ENCODE measurements at places on chromosomes 2 and 18.

DNA sequence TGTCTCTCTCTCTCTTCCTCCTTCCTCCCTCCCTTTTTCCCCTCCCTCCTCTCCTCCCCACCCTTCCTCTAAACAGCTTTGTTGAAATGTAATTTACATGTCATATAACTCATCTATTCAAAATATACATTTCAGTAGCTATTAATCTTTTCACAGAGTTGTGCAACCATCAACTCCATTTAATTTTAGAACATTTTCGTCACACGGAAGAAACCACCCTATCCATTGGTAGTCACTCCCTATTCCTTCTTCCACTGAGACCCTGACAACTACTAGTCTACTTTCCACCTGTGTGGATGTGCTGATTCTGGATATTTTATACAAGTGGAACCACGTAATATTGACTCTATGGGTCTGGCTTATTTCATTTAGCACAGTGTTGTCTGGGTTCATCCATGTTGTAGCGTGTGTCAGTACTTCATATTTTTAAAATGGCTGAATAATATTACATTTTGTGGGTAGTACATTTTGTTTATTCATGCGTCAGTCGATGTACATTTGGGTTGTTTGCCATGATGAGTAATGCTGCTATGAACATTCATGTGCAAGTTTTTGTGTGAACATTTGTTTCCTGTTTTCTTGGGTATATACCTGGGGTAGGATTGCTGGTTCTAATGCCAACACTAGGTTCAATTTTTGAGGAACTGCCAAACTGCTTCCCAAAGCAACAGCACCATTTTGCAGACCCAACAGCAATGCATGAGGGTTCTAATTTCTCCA, 100.1 kb upstream of the GCFC2 start:
- no peak for DNase-seq

DNA sequence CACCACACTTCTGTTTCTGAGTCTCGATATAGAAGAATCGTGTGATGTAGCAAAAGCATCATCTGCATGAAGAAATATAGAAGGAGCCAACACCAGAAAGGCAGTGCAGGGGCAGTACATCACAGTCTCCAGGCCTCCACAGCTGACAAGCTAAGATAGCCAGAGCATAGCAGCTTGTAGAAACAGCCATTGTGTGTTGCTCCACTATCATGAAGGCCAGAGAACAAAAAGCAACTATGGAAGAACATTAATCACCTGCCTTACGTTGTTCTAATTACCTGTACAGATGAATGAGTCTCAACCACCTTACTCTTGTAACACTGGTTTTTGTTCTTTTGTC, 129.0 kb downstream of the RND3 start:
- no peak for DNase-seq

GRCh38 chr18:49022311-49023161, 71.8 kb upstream of the SMAD7 start:
- DNase-seq, result no peak

- no peak for DNase-seq
These were observed 70.8 kb upstream of the SLC39A10 start for GRCh38 chr2:195586062-195586714.

DNA sequence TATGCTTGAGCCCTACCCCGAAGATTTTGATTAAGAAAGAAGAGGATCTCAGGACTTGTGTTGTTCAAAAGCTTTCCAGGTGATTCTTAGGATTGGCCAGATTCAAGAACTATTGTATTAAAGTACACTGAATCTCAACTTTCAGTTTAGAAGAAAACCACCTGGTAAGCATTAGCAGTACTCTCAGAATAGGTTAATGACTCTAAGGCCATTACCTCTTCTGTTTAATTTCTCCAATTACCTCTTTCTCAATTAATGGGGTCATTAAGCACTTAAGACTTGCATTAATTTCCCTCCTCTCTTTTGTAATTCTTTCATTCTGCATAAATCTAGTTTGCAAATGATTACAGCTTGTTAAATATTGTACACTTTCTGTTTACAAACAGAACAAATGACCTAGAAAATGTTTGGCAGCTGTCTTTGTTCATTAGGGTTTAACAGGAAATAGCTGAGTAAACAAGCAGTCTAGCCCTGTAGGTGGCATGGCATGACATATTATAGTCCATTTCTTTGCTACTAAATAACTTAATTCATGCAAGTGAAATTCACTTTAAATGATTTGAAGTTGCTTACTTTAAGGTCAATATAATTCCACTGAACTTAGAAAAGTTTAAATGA, 20.4 kb upstream of the TDRD15 start:
- no peak for DNase-seq

DNA sequence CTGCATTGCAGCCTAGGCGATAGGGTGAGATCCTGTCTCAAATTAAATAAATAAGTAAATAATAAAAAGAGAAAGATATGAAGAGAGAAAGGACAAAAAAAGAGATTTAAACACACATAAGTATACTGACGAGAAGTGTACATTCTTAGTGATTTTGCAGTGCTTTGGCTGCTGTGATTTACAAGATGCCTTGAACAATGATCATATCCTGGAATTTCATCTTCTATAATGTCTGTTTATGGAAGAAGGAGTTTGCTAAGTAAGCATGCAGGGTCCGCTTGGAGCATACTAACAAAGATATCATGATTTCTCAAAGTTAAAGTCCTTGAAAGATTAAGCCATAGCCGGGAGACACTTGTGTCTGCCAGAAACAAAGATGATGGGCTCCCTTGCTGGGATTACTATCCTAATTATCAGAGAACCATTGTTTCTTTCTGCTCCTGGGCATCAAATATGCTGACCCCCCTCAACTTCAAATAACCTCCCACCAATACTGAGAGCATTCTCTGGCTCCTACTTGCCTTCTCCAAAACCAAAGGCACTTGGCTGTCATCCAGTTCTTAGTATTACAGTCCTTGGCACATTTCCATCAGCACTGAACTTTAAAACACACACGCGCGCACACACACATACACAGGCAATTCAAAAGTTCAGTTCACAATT, 47.5 kb upstream of the STAM2 start:
- DNase-seq, result no peak

GRCh38 chr2:37039580-37039979, 44.6 kb downstream of the HEATR5B start:
- DNase-seq, result no peak

- peak; percentile 84 for DNase-seq
These were observed 144.2 kb downstream of the SUCLG1 start for GRCh38 chr2:84314901-84315330.

- DNase-seq, result peak; percentile 68
These were observed 96.0 kb downstream of the ZNF516 start for GRCh38 chr18:76398896-76399612.

DNA sequence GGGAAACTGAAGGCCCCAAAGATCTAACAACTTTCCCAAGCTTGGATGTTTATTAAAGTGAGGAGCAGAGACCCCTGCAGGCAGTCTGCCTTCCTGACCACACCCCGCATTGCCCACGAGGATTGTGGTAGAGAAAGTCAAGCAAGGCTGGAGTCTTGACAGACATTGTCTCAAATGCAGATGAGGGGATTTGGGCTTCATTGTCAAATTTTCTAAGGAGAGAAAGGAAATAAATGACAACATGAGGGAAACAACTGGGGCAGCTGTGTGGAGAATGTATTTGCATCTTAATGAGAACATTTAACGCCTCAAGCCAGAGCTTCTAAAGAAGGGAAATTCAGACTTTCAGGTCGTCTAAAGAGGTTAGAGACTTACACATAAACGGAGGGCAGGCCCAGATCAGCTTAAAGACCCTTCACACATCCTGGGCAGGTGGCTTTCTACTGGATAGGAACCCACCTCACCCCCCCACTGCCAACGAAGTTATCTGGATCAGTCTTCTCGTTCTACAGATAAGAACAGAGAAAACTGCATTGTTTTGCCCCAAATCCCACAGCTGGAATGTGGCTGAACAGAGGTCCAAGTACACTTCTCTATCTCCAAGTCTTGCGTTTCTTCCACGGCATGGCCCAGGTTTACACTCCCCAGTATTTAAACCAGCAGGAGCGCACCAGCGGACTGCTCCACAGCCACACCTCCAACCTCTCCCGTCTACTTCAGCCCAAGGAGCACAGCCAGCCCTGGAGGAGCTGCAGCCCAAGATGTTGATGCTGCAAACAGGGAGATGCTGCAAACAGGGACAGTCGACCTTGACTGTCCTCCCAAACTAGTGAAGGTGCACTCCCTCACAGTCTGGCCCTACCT, 16.2 kb upstream of the SCG2 start:
- no peak for DNase-seq

DNA sequence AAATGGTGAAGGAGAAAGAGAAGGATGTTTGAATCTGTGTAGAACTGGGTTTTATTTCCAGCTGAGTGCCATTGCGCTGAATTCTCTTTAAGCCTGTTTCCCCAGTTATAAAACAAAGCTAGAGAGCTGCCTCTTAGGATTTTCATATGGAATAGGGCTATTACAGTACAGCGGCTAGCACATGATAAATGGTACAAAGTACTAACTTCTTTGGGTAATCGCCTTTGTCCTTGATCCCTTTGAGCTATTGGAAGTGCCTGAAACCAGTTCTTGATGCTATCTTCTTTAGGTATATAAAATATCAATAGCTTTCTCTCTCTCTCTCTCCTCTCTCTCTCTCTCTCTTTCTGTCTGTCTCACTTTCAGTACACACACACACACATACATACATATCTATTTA, 71.3 kb downstream of the SOX11 start:
- DNase-seq, result no peak

GRCh38 chr2:240393831-240394410, 41.5 kb upstream of the GPC1 start:
- DNase-seq, result no peak
